ENCODE measurements at places on chromosomes 2 and 18.

- no peak for DNase-seq
These were observed 212.1 kb upstream of the POU3F3 start for GRCh38 chr2:104641786-104642185.

DNA sequence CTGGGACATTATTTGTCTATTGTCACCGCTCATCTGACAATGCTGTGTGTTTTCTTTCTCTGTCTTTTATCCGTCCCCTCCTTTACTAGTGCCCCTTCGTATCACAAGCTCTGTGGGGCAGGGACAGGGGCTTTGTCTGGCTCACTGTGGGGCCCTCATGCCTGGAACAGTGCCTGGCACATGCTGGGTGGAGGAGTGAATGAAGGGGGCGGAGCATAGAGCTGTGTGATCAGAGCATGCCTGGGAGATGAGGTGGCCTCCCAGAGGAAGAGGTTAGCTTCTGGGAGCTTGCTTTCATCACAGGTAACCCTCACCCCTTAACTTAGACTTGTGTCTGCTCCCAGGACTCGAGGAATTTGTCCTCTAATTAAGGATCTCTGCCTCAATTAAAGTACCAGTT lies 16.4 kb downstream of the MTCL1 start:
- DNase-seq = no peak

- no peak for DNase-seq
These were observed 123.9 kb downstream of the CACNB4 start for GRCh38 chr2:151974988-151975387.

GRCh38 chr18:12278741-12279682 lies 24.9 kb downstream of the CIDEA start:
- no peak for DNase-seq

- no peak for DNase-seq
These were observed 19.1 kb downstream of the FABP1 start for GRCh38 chr2:88108796-88109195.

DNA sequence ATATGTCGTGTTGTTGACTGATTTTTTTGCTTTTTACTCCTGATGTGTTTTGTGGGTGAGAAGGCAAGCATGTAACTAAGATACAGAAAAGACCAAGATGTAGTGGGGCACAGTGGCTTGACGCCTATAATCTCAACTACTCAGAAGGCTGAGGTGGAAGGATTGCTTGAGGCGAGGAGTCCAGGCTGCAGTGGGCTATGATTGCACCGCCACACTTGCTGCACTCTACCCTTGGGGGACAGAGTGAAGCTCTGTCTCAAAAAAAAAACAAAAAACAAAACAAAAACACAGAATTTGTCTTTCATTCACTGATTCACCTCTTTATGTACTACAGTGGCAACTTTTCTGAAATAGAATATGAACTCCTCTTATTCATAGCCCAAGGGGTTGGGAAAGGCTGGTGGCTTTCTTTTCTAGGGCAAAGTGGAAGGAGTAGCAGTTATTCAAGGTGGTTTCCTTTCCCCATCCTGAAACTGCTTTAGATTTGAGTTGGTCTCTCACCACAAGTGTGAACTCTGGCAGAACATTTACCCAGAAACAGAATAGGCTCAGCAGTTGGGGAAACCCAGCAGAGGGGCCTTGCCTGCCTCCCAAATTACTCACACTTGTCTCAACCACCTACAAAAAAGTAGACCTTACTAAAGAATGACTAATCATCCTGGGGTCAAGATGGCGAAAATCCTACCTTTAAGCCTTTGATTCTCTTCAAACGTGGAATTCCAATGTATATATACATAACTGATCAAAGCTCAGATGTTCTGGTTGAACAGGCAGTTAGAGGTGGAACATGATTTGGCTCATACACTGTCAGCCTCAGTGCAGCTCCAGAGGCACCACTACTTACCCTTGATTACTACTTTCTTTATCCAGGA lies 6.5 kb downstream of the TANK start:
- DNase-seq = peak; percentile 97

GRCh38 chr2:207725873-207726578 lies 14.6 kb downstream of the CCNYL1 start:
- no peak for DNase-seq

DNA sequence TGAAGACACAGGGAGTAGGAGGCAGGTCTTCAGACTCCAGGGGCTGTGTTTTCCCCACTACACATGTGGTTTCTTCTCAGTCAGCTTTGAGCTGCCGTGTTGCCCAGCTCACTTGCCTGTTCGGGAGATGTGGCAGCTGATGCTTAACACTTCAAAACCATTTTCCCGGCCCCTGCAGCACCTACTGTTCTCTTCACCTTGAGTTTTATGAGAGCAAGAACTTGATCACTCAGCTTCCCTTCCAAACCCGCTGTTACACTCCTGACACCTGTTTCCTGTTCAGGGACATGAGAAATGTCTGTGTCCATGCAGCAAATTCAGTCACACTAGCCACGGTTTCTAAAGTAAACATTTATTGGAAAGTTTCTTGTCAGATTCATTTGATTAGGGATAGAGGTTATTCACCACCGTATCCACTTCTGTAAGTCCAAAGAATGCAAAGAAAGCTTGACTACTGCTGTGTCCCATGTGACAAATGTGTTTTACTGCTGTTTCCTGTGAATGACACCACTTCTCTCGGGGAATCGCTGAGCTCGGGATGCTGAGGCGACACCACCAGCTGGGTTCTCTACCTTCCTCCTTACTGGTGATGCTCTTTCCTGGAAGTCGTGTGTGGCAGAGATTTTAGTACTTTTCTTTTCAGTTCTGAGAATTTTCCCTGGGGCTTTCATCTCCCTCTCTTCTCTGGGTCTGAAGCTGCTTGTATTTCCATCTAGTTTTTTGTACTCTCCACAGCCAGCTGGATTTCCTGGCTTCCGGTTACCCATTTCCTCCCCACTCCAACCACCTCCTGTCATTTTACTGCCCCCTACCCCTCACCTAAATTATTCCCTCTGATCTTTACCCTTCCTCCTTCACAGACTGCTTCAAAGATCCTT lies 91.7 kb downstream of the KLF7 start:
- peak; percentile 63 for DNase-seq

DNA sequence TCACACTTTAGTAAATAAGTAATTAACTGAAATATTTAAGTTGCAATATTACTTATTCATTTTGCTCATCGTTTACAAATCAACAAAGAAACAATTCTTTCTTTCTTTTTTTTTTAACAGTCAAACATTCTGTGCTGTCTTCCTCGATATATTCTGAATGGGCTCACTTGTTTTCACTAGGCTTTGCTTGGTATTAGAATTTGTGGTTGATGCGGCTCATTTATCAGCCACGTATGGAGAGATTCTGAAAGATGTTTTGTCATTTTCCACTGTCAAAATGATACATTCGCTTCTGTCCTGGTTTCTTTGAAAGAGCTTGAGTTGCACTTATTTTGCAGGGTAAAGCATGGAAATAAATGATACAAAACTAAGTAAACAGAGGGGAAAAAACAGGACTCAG lies 323.7 kb downstream of the LRRTM1 start:
- DNase-seq = no peak

DNA sequence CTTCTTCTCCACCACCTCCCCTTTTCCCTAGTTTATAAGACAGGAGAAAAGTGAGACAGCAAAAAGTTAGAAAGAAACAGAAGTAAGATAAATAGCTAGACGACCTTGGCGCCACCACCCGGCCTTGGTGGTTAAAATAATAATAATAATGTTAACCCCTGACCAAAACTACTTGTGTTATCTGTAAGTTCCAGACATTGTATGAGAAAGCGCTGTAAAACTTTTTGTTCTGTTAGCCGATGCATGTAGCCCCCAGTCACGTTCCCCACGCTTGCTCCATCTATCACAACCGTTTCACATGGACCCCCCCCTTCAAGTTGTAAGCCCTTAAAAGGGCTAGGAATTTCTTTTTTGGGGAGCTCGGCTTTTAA lies 1.5 kb upstream of the BUB1 start:
- no peak for DNase-seq

GRCh38 chr2:136173126-136173525 lies 55.2 kb upstream of the CXCR4 start:
- DNase-seq = no peak

DNA sequence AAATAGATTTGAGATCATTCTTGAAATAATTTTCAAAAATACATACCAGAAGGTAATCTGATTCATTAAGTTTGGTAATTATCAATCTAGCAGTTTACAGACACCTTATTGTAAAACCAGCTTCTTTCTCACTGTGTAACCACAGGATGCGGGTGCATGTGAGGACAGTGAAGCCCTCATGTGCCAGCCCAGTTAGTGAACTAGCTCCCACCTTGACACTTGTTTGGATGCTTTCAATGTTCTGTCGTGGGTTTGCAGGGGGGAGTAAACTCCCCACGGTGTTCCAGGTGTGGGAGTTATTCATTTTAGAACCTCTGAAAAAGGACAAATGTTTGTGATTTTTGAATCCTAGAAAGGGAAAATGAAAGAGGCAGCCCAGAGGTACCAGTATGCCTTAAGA lies 59.0 kb downstream of the WDSUB1 start:
- no peak for DNase-seq

- no peak for DNase-seq
These were observed 15.7 kb downstream of the COPS8 start for GRCh38 chr2:237101118-237101979.

DNA sequence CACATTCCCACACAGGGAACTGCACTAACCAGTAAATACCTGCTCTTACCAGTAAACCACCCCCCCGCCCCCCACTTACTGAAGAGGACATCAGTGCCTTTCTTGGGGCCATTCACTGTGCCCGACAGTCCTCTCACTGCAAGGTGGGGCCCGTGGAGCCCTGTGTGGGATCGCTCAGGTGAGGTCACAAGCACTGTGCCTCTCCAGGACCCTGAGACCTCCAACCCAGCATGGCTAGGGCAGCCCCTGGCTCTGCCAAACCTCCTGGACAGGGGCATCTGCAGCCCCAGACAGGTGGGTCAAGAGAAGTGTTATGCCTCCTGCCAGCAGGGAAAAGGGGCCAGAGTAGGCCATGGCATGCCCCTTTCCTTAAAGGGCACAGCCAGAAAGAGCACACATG lies 6.7 kb upstream of the NEURL3 start:
- no peak for DNase-seq

DNA sequence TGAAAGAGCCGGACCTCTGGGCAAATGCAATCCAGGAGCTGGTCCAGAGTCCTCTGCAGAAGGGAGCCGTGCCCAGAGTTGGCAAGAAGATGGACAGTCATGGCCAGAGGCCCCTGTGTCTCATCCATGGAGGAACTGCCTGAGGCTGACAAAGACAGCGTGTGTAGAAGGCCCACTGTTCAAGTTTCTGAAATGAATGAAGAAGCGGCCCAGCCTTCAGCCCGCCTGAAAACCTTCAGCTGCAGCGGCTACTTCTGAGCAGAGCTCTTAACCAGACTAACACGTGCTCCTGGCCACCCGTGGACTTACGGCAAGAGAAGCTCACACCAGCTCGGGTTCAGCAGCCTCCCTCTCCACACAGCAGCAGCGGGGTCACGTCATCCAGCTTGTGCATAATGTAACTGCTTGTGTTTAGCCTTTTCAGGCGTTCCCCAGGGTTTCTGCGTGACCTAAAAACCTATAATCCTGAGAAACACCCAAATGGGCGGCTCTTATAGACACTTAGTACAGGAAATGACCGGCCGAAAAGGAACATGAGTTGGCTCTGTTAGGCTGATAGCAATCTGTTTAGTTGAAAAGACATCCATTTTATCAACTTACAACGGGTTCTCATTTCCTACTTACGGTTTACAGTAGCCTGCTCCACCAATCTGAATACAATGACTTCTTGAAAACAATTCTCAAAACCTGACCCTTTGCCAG lies at the start of gene FAM124B:
TSS of gene FAM124B (minus strand) at position 467 of the 702 bp plus-strand sequence. CDS start at position 128, 339 bp downstream.
- DNase-seq = peak; percentile 45

GRCh38 chr2:47905386-47906156 lies 727 bp downstream of the FBXO11 start:
- DNase-seq = peak; percentile 49

- DNase-seq = no peak
These were observed 1083.8 kb upstream of the NRXN1 start for GRCh38 chr2:52115750-52116149.

- no peak for DNase-seq
These were observed 36.2 kb downstream of the WIPF1 start for GRCh38 chr2:174561283-174561971.

GRCh38 chr2:108805032-108805431 lies 18.5 kb downstream of the CCDC138 start:
- DNase-seq = no peak

GRCh38 chr18:13225261-13225660 lies 6.7 kb downstream of the LDLRAD4 start:
- DNase-seq = no peak

- no peak for DNase-seq
These were observed 113.8 kb downstream of the CTAGE1 start for GRCh38 chr18:22303927-22304326.

GRCh38 chr2:11665510-11666362 lies 4.3 kb downstream of the NTSR2 start:
- DNase-seq = no peak

DNA sequence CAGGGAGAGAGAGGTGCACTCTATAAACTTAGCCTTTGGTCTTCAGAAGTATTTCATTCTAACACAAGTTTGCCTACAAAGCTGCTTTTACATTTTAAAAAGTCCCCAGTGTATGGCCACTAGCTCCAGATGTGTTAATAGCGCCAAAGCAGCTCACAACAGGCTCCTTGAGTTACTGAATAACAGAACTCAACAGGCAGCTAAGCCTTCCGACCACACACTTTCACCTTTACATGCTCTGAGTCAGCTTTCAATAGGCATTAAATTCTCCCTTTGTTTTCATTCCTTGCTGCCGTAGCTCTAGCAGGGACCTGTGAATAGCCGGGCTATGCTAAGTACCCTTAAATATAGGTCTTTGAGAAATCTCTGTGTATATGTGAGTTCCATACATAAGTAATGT lies 262.8 kb upstream of the PARD3B start:
- no peak for DNase-seq

DNA sequence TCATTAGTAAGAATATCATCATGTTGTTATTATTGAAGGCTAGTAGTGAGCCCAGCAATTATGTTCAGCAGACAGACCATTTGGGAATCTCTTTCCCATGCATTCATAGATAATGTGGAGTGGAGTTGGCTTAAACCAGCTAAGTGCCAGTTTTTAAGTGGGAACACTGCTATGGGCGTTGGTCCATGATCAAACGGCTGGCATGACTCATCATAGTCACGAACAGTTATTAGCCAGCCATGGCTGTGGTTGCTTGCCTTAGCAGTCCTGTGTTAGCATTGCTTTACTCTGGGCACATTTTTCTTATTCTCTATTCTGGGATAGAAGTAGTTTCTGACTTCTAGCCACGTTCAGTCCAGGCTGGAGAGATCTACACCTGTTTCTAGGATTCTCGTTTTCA lies 17.7 kb downstream of the EIF4E2 start:
- no peak for DNase-seq

All from activated CD4-positive, alpha-beta T cell treated with anti-CD3 and anti-CD28 coated beads, Interleukin-2, amount 50 U/mL, for 16 hours (primary cell).